T-helper 22 cell (primary cell): ENCODE measurements at places on chromosomes 12 and 14.

DNA sequence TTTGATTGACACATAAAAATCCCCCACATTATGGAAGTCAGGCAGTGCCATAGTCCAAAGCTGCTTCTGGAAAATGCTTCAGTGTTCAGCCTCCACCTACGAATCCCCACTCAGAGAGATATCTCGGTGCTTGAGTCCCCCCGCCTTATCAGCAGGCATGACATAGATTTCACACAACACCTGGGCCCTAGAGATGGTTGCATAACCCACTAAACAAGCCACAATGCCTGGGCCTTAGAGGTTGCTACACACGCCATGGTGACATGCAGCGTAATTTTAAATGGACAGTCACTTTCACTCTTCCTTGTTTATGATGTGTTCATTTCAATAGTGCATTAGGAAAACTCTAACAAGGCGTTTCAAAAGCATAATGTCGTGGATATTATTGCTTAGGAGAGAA lies 38.0 kb downstream of the CCDC60 start:
- DNase-seq, result no peak

- DNase-seq, result no peak
Observed at GRCh38 chr14:22761734-22762133, 4.8 kb upstream of the OXA1L start.

DNA sequence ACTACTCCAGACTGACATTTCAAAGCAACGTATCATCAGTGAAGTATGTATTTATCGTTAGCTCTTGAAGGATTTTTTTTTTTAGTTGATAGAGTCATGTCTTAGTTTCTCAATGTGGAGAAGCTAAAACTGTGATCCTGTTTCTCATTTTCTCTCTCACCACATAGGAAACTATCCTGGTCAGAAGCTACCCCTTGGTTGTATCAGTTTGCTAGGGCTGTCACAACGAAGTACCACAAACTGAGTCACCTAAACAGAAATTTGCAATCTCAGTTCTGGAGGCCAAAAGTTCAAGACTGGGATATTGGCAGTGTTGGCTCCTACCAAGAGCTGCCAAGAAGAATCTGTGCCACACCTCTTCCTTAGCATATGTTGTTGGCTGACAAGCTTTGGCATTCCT lies 369.1 kb downstream of the RGS6 start:
- no peak for DNase-seq

DNA sequence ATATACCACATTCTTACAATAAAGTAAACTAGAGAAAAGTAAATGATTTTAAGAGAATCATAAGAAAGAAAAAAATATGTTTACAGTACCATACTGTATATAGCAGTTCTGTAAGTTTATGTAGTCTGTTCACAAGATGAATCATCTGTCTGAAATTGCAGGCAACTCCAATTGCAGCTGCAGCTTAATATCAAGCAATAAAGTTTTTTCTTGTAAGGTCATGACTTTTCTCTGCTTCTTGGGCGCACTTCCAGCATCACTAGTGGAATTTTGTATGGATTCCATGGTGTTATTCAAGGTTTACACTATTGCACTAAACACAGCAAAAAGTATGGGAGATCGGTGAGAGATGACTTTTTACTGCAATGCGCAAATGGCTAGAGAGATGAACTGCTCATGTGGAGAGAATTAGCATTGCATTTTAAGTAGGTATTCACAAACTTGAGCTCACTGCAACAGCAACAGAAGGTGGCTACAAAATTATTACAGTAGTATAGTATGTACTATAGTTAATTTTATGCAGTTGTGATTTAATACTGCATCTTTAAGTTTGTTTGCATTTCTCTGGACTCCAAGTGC lies 445.4 kb upstream of the OR4E1 start:
- DNase-seq, result no peak
